Heart right ventricle (tissue), 16 donors: ENCODE measurements at places on chromosomes 16 and 17. TPM values are rescaled to one million over a fixed set of nuclear protein-coding genes. Genes with fewer than 3 reads are reported as not detected.

GRCh38 chr16:79928142-79928873 is 327.8 kb upstream of the MAF start:
- H3K27ac ChIP-seq: no peak overlapping the region
- no peaks in the 10 kb centered on the region for H3K36me3 ChIP-seq
- no peak for DNase-seq
- no peaks in the 10 kb centered on the region for H3K4me1 ChIP-seq
- no peaks in the 10 kb centered on the region for H3K27me3 ChIP-seq

GRCh38 chr17:80772906-80773242 is 218.8 kb upstream of the CHMP6 start:
- no peak for DNase-seq
- H3K4me3 ChIP-seq: no peak overlapping the region
- peaks cover 19% of the 10 kb centered on the region for H3K4me1 ChIP-seq
- no peak overlapping the region for H3K27ac ChIP-seq

- no peak for DNase-seq
- H3K27ac ChIP-seq: no peak overlapping the region
- peak overlapping the region; percentile 87 for H3K4me3 ChIP-seq
- no peaks in the 10 kb centered on the region for H3K36me3 ChIP-seq
Observed at GRCh38 chr17:45895304-45895968, 1.1 kb downstream of the MAPT start.

DNA sequence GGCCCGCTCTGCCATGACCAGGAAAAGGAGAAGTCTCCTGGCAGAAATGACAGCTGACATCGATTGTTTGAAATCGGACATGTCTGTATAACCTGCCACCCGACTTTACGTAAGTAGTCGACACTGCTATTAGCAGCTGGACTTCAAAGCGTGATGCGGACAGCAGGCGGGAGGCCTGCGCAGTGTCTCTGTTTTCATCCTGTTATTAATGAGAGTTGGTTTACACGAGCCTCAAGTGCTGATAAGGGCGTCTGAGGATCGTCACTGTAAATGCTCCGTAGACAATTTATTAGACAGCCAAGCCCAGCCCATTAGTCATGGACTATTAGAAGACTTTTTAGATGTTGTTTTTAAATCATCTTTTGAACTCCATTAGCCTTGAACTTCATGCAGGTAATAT is 328.3 kb downstream of the FOXL1 start:
- no peaks in the 10 kb centered on the region for H3K4me1 ChIP-seq
- H3K27me3 ChIP-seq: no peaks in the 10 kb centered on the region
- no peaks in the 10 kb centered on the region for H3K36me3 ChIP-seq
- H3K27ac ChIP-seq: no peak overlapping the region

- DNase-seq: no peak
- H3K36me3 ChIP-seq: no peaks in the 10 kb centered on the region
- H3K27me3 ChIP-seq: no peaks in the 10 kb centered on the region
- H3K27ac ChIP-seq: no peak overlapping the region
Observed at GRCh38 chr16:57264950-57265371, 19.5 kb downstream of the PLLP start.

GRCh38 chr16:55703003-55704001 is 47.5 kb downstream of the SLC6A2 start:
- H3K36me3 ChIP-seq: no peaks in the 10 kb centered on the region
- no peak overlapping the region for H3K4me3 ChIP-seq
- H3K27ac ChIP-seq: no peak overlapping the region
- peak; percentile 46 for DNase-seq
- peaks cover 25% of the 10 kb centered on the region for H3K27me3 ChIP-seq

GRCh38 chr17:77451245-77451893 is 310.6 kb downstream of the SEC14L1 start:
- peak; percentile 79 for DNase-seq
- peak overlapping the region; percentile 88 for H3K27ac ChIP-seq
- H3K36me3 ChIP-seq: no peaks in the 10 kb centered on the region

KRTAP1-5 gene
- not detected for total RNA-seq

LRRC37A gene
- total RNA-seq: 4.1 TPM

AATK gene
- total RNA-seq: 5.9 TPM

OR2C1 gene
- not detected for total RNA-seq

KCNJ18 gene
- not detected for total RNA-seq

MYH2 gene
- not detected for total RNA-seq
